Activated CD4-positive, CD25-positive, alpha-beta regulatory T cell treated with anti-CD3 and anti-CD28 coated beads, Interleukin-2, amount 50 U/mL, for 72 hours (primary cell): ENCODE measurements at places on chromosomes 3 and 15.

DNA sequence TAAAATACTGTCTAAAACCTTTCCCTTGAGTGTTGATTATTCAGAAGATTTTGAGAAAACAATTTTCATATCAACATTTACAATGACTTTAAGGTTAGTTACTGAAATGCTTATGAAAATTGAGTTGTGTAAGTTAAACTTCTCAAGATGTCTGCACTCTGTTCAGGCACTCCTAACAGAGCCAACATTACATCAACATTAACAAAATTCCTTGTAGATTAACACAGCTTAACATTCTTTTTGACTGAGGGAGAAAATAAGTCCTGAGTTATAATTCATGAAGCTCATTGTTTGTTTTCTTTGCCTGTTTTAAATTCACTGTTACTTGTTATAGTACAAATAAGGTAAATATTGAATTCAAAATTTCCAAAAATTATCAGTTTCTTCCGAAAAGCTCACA lies 9.0 kb downstream of the ACKR4 start:
- no peak for DNase-seq

DNA sequence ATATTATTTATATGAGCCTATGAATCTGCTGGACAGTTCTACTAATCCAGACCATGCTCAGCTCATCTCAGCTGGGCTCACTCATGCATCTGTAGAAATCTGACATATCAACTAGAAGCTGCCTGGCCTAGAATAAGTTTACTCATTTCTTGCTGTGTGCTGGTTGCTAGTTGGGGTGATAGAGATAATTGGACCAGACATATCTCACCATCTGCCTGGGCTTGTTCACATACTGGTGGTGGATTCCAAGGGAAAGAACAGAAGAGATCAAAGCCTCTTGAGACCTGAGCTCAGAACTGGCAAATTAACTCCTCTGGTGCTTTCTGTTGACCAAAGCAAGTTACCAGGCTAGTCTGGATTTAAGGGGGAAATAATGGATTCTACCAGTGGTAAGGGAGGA lies 109.1 kb downstream of the NSUN3 start:
- DNase-seq = no peak

DNA sequence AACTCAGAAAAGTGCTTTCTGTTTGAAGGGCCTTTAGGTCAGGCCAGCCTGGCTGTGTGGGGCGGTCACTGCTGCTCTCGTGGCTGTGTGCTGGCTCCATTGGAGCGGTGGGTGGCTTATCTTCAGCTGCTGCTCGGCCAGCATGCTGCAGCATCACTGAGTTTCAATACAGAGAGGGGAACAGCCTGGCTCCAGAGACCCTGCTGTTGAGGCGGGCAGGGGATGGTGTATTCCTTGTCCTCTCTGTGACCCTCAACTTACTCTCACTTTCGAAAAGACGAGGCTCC lies 248.5 kb upstream of the ONECUT1 start:
- DNase-seq = no peak

DNA sequence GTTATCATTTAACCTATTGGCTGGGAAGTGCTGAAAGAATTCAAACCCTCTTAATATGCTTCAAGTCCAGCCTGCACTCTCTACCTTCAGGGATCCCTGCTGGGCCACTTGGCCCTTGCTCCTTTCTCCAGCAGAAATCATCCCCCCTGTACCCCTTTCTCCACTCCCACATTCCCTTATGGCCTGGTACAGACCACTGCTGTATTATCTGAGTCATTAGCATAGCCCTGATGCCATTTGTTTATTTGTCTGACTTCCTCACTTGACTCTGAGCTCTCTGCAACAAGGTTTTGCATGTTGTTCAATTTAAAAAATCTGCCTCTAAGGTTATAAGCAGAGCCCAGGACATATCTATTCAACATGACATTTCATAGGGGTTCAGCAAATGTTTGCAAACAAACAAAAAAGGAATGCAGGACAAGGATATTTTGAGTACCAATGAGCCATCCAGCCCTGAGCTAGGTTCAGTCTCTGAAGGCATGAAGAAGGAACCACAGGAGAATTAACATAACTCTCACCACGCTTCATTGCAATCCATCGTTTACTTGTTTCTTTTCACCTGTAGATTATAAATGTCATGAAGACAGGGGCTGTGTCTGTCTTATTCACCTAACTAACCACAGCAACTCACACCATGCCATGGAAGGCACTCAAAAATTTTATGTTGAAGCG lies 26.6 kb upstream of the HES1 start:
- DNase-seq = no peak

GRCh38 chr3:158330870-158331269 lies 221.0 kb downstream of the RSRC1 start:
- DNase-seq = no peak

DNA sequence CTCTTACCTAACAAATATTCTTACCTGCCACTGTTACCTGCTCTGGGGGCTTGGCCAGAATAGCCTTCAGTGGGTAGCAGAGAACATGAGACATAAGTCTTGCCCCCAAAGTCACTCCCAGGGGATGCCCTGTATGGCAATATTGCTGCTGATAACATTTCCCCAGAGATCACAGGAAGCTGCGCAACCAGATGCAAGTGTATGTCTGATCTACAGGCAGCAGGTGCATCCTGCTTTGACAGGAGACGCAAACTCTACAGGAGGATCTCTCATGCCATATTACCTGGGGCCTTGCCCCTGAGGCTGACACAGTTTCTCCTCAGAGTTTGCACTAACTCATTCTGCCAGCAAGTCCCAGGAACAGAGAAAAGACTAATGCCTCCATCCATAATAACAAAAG lies 174.4 kb upstream of the LPP start:
- no peak for DNase-seq

GRCh38 chr15:65873256-65873655 lies 4.0 kb downstream of the RAB11A start:
- DNase-seq = no peak

DNA sequence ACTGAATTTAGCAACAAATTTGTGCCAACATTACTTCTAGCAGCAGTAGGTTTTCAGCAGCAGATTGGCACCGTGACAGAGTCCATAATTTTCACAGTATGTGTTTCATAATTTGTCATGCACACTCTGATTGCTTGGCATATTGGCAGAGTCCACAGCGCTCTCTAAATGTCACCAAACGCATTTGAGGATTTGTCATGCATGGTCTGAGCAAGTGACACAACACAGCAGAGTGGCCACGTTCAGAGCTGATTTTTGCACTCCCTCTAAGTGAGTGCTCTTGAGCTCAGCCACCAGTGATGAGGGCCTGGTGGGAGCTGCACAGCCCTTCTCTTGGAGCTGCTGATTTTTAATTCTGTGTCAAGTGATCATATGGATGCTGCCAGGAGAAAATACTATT lies 1270.8 kb downstream of the ROBO1 start:
- DNase-seq = no peak

GRCh38 chr3:159763602-159764489 lies 224.8 kb upstream of the IL12A start:
- DNase-seq = no peak

- no peak for DNase-seq
These were observed 473.7 kb downstream of the LPP start for GRCh38 chr3:188627652-188628051.

DNA sequence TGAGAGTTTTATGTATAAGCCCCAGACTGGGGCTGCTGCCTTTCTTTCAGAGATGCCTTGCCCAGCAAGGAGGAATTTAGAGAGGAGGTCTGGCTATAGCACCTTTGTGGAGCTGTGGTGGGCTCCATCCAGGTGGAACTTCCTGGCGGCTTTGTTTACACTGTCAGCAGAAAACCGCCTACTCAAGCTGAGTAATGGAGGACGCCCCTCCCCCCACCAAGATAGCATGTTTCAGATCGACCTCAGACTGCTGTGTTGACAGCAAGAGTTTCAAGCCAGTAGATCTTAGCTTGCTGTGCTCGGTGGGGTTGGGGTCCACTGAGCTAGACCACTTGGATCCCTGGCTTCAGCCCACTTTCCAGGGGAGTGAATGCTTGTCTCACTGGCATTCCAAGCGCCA lies 155.6 kb downstream of the STXBP5L start:
- DNase-seq = no peak

GRCh38 chr15:100570275-100570674 lies 31.7 kb downstream of the LINS1 start:
- no peak for DNase-seq

DNA sequence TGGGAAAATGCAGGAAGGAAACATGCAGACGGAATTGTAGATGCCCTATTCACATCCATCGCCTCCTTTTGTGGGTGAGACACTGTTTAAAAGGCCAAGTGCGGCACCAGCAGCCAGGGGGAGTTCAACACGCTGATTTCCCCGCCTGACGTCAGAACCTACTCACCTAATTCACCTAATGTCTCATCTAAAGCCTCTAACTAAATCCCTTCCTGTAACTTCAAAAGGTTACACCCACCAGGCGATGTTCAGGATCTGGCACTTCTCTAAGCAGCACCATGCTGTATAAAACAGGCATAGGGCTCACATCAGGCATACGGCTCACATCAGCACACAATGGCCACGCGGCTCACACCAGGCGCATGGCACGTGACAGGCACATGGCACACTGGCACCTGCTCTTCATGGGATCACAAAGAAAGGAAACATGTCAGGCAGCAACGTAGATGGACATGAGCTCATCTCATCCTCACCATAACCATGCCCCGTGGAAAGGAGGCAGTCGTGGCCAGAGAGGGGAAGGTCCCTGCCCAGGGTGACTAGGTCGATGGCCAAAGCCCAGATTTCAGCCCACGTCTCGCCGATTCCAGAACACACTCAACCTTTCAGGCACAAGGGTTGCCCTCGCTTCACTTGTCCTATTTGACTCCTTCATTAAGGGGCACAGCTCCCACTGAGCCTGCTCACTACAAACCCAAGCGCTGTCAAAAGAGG lies 21.7 kb downstream of the XXYLT1 start:
- no peak for DNase-seq
